Activated CD4-positive, alpha-beta T cell treated with anti-CD3 and anti-CD28 coated beads, Interleukin-10, Interleukin-2, amounts not matched to agents 100 ng/mL and 50 ng/mL, durations not matched to agents 16 hours and 8 hours (primary cell): ENCODE measurements at places on chromosomes 2 and 18.
A peak's percentile ranks its signal among the peaks of the same experiment; 100 is the strongest.

DNA sequence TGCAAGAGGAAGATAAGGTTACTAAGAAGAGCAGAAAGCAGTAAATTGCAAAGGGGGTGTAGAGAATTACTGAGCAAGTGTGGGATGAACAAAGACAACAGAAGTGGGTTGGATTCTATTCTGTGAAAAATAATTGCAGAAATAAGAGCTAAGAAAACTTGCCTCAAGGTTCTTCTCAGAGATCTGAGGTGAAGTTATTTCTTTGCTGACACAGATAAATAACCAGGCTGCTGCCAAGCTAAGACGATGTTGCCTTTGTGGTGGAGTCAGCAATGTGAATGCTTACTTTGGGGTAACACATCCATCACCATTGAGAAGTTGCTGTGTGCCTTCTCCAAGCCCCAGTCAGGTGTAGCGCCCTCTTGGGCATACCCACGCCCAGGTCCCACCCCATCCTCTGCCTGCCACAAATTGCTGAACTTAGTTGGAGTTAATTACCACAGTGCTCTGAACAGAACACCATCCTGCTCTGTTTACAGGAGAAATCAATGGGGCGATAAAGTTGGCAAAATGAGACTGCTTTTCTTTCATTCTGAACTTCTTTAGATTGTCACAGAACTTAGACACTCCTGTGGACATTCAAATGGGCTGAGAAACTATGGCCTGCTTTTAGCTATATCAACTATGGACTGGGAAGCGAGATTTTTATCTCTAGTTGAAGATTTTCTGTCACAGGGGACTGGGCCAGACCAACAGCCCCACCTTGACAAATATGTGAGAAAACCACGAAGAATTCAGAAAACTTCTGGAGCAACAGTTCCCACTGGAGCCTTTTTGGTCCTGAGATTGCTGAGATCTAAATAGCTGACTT lies 283.6 kb downstream of the TMX3 start:
- DNase-seq, result no peak

GRCh38 chr2:176234940-176235339 lies 34.3 kb upstream of the MTX2 start:
- DNase-seq, result no peak

DNA sequence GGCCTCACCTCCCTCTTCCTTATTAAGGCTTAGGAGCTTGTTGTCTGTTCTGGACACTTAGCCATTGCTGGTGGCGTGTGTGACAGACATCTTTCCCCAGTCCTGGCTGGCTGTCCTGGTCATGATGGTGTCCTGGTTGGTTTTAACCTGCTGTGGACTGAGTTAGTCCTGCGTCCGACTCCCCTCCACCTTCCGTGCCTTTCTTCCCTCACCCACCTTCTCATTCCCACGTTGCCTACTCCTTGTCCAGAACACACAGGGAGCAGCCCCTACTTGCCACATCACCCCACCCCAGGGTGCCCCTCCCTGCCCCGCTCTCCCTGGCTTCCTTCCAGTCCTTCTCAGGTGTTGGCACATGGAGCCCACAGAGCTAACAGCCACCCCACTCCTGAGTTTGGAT lies 9.5 kb downstream of the ANO7 start:
- DNase-seq, result no peak

DNA sequence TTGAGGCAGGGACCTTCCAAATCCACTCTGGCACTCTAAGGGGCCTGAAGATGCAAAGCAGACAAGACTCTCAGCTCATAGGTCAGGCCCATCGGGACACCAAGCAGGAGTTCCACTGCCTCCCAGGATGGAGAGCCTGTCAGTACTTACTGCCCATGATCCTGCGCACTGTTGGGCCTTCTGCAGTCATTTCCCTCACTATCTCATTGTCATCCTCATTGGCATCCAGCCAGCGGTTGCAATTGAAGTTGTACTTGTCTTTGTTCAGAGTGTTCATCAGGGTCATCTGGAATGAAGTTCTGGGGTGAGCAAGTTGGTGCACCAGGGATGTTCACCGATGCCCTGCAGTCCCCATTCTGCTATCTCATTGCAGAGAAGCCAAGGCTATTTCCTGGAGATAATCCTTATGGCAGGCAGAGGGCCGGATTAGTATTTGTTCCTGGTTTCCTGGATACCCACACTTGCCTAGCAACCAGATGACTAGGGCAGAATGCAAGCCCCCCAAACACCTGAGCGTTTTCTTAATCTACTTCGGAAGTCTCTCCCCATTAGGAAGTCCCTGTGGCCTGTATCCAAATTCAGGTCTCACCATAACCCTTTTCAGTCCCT lies 65.1 kb downstream of the LOXHD1 start:
- DNase-seq, result no peak

- no peak for DNase-seq
These were observed 632.9 kb upstream of the CELF4 start for GRCh38 chr18:38198526-38198925.

- DNase-seq, result no peak
These were observed 39.8 kb upstream of the DDX18 start for GRCh38 chr2:117774716-117775115.

- no peak for DNase-seq
These were observed 62.1 kb downstream of the LBH start for GRCh38 chr2:30293303-30293921.

- no peak for DNase-seq
These were observed 856 bp downstream of the ACAA2 start for GRCh38 chr18:49812286-49813068.

DNA sequence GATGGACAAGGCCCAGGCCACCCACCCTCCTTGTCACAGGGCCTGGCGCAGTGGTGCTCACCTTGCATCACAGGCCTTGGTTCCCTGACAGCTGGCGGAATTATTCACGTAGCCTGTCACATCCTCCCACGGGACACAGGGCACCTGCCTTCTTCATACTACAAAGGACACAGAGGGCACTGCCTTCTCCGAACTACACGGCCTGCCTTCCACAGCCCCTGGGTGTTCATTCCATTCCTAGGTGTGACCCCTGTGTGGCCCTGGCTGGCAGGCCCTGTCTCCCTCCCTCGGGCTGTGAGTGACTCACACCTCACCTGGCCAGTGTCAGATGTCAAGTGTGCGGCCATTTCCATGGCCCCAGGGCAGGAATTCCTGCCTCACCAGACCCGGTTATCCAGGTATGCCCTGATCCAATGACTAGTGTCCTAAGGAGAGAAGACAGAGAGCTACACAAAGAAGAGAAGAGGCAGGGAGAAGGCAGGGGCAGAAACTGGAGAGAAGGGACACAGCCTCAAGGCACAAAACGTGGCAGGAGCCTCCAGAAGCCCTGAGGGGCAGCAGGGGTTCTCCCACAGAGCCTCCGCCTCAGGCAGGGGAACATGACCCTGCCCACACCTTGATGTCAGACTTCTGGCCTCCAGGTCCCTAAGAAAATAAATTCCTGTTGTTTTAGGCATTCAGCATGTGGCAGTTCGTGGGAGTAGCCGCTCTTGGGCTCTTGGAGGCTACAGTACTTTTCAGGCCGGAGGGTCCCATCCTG lies 43.4 kb downstream of the MBP start:
- DNase-seq, result no peak

DNA sequence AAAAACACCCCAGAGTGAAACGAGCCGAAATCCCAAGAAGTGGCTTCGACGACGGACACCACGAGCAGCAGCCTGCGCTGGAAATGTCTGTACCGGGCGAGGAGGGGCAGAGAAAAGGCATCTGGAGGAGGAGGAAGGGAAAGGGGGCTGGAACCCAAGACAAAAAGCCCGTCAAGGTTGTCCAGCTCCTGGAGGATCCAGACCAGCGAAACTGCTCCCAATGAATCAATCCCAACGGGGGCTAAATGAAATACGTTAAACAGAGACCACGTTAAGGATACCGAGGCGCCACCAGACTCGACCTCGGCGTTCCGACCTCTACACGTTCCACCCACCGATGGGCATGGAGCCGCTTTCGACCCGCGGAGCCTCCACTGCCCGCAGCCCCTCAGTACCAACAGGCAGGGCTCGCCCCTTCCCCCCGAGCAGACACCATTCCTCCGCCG lies 400 bp downstream of the CCDC88A start:
- peak; percentile 8 for DNase-seq

- no peak for DNase-seq
These were observed 4.8 kb upstream of the CAPN14 start for GRCh38 chr2:31222071-31222470.

DNA sequence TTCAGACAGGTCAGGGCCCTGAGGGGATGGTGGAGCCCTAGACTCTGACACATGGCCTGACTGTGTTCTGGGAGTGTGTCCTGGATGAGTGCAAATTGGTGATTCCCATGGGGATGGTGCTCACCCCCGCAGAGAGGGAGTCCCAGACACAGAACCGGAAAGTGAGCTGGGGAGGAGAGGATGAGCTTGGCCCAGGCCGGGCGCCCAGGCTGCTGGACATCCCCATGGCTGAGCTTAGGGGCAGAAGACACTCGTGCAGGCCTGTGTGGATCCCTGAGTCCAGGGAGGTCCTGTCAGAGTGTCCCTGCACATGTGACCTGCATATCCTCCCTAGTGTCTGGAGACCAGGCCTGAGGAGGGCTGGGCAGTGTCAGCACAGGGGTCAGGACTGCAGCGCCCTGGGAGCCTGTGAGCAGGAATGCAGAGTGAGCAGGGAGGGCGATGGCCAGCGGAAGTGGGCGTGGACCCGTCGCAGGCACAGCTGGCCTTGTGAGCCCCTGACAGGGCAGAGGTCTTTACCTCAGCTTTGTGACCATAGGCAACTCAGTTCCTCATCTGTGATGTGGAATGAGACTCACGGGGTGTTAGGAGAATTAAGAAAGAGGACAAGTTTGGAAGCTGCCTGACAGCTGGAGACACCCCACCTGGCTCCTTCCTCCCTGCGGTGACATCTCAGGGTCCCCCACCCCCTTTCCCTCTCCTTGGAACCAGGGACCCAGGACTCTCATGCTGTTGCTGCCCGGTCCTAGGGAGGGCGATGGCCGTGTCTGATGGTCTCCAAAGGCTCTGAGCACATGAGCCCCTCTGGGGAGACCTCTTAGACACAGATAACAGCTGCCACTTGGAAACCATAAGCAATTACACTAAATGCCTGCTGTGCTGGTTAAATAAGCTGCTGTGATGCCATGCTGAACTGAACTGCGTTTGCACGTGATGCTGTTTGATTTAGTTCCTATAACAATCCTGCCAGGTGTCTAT lies 62.6 kb upstream of the HS6ST1 start:
- DNase-seq, result no peak

GRCh38 chr18:8833480-8833879 lies 128.1 kb downstream of the MTCL1 start:
- no peak for DNase-seq

- DNase-seq, result no peak
These were observed 20.3 kb downstream of the TBR1 start for GRCh38 chr2:161436411-161436810.

GRCh38 chr2:25567406-25567805 lies 106.0 kb downstream of the DTNB start:
- peak; percentile 50 for DNase-seq
